ENCODE measurements at places on chromosomes 5 and 9. TPM values are rescaled to one million over a fixed set of nuclear protein-coding genes. Genes with fewer than 3 reads are reported as not detected.

SCGB3A2 gene
- not detected for total RNA-seq

RNF208 gene
- total RNA-seq = 22.2 TPM

SPATA31C1 gene
- not detected for total RNA-seq

GZMA gene
- 0.65 TPM for total RNA-seq

FOXD4 gene
- not detected for total RNA-seq

HOMER1 gene
- 67.4 TPM for total RNA-seq

- DNase-seq = no peak
Observed at GRCh38 chr9:25960178-25960577, 281.9 kb upstream of the TUSC1 start.

DNA sequence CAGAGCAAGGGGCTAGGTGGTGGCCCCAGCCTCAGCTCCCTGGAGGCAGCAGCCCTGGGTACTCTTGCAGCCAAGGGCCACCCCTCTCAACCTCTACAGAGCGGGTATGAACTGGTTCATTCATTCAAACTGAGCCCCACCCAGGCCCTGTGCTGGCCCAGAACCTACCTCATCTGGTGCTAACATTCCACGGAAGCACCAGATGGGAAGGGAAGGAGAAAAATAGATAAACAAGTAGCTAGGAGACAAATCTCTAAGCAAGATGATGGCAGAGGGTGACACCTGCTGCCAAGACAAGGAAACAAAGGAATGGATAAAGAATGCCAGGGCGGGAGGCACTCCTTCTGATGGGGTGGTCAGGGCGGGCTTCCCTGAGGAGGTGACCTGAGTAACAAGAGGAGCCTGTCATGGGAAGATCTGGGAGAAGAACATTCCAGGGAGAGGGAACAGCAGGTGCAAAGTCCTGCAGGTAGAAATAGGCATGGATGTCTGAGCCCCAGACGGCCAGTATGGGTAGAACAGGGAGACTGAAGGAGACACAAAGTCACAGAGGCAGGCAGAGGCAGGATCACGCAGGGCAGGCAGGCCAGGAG is 6.1 kb downstream of the ST6GALNAC4 start:
- DNase-seq = no peak

DNA sequence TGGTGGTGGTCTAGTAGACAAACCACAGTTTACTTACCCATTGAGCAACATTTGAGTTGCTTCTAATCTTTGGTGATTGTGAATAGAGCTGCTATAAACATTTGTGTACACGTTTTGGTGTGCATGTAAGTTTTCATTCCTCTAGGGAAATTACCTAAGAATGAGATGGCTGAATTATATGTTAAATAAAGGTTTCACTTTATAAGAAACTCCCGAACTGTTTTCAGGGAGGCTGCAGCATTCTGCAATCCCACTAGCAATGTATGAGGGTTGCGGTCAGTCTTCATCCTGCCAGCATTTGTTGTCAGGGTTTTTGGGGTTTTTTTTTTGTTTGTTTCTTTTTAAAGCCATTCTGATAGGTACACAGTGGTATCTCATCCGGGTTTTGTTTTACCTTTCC is 45.7 kb upstream of the PPARGC1B start:
- DNase-seq = no peak

DNA sequence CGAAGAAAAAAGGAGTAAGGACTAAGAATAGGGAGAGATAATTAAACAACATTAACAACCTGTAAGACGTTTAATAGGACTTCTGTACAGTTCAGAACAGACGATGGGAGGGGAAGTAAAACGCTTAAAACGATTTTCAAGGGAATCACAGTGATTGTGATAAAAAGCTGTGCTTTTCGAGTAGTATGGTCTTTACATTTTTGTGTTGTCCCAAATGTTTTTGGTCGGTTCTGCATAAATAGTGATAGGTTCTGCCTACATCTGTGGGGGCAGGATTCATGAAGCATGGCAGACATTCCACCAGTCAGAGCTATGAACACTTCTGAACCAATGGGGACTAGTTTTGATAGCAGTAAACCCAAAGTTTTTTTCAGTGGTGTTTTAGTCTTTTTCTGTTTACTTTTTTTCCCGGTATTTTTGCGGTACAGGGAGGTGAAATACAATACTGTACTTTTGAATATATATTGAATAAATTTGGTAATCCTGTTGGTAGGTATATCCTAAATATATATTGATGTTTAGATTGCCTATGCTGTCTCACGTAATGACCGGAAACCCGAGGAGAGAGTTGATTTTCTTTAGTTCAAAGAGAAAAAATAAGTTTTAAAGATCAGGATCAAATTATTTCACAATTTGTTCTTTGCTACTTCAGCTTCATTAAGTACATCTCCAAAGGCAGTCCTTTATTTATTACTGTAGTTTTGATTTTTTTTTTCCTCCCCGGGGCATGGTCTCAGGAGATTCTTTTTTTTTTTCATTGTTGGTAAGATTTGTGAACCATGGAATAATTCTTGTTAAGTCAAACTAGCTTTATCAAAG is 1.3 kb downstream of the ERBIN start:
- no peak for DNase-seq

DNA sequence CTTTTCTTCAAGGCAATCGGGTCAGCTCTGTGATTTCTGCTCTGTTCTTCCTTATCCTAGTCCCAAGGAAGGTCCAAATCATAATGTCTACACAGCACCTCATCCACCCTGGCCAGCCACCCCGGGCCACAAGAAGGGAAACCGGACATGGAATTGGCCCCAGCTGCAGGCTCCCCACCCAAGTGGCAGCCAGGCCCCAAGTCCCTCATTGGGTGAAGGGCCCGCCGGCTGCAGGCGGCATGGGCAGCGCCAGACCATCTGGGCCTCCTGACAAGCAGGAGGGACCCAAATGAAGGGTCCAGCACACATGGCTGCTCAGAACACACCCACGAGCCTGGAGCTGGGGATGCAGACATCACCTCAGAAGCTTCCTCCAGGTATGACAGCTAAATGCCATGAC is 33.7 kb downstream of the BICD2 start:
- peak; percentile 74 for DNase-seq

- DNase-seq = no peak
Observed at GRCh38 chr9:91223000-91223399, 138.7 kb downstream of the AUH start.

DNA sequence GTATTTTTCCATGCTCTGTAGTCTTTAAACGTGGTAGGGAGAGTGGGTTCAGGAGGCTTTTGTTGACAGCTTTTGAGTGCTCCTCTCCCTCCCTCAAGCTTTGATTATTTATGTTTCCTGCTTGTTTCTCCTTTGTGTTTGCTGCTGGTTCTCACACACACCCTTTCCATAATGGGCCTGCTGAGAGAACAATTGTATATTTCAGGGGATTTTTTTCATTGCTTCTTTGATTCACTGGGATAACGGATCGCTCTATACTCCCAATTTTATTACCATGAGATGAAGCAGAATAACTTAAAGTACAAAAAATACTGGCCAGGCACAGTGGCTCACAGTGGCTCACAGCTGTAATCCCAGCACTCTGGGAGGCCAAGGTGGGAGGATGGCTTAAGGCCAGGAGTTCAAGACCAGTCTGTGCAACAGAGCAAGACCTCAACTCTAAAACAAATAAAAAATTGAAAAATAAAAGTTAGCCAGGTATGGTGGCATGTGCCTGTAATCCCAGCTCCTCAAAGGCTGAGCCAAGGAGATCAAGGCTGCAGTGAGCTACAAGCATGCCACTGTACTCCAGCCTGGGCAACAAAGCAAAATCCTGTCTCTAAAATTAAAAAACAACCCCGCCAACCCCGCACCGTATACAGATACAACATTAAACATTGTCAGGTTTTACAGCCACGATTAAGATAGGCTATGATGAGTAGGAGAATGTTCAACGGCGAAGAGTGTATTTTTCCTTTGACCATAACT is 66.9 kb downstream of the USP20 start:
- no peak for DNase-seq

DNA sequence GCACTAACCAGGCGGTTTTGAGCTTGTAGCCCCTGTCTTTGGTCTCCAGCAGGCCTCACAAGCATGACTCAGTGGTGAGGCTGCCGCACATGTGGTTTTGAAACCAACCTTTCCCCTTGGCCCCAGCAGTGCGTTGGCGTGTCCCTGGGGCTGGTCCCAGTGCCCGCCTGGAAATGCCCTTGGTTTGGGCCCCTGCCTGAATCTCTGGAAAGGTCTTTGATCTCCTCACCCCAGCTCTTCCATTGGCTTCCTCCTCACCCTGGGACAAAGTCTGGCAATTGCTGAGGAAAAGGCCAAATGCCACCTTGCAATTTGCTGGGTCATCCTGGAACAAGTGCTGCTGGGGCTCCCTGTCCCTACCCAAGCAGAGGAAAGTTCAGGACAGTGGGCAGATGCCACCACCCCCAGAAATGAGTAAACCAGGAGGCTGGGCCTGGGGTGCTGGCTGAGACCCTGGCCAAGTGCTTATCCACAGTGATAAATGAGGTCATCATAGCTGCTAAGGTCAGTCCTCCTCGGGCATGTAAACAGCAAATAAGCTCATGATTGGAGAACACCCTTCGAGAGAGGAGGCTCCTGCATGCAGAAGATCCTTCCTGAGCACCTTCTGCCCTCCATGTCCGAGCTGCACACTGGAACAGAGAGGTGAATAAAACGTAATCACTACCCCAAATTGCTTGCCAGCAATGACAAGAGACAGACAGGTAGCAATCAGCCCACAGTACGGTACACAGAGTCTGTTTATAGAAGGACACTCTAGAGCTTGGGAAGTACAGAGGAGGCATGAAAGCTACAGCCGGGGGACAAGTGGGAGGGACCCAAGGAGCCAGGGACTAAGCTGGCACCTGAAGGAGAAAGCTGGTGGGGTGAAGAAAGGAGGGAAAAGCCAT is 98.9 kb upstream of the CPEB4 start:
- DNase-seq = no peak

DNA sequence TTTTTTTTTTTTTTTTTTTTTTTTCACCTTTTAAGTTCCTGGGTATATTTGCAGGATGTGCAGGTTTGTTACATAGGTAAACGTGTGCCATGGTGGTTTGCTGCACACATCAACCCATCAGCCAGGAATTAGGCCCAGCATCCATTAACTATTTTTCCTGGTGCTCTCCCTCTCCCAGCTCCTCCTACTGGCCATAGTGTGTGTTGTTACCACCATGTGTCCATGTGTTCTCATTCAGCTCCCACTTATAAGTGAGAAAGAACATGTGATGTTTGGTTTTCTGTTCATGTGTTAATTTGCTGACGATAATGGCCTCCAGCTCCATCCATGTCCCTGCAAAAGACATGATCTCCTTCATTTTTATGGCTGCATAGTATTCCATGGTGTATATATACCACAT is 350.5 kb downstream of the MAN2A1 start:
- no peak for DNase-seq

DNA sequence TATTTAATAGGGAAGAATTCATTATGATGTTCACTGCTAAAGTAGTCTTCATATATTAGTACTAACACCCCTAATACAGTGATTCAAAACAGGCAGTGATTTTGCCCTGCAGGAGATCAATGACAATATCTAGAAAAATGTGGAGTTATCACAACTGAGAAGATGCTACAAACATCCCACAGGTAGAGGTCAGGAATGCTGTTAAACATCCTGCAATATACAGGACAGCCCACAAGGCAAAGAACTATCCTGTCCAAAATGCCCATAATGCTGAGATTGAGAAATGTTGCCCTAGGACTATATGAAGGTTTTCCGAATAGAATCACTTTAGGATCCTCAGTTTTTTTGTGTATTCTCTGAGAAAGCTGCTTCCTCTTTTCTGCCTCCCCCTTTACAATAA is 15.3 kb downstream of the RORB start:
- no peak for DNase-seq
